ENCODE measurements at places on chromosomes 5 and 9.
A peak's percentile ranks its signal among the peaks of the same experiment; 100 is the strongest.

DNA sequence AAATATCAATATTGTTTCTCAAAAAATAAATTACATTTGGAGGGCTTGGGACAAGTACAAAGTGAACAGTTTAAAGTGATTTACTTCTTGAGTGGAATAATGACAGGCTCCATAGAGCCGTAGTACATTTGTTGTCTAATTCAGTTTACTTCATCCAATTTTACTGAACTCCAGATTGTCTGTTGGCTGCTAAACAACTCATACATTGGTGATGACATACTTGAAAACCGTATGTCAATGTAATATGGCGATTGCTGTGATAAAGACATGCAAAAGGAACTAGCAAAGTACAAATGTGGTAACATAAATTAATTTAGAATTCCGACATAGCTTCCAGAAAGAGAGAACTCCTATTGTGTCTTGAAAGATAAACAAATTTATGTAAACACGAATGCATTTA is 1197.5 kb upstream of the CDH18 start:
- DNase-seq = no peak

- peak; percentile 68 for DNase-seq
Observed at GRCh38 chr9:74960561-74960960, 7.8 kb upstream of the C9orf40 start.

GRCh38 chr5:179926657-179927056 is 19.0 kb upstream of the TBC1D9B start:
- DNase-seq = no peak

DNA sequence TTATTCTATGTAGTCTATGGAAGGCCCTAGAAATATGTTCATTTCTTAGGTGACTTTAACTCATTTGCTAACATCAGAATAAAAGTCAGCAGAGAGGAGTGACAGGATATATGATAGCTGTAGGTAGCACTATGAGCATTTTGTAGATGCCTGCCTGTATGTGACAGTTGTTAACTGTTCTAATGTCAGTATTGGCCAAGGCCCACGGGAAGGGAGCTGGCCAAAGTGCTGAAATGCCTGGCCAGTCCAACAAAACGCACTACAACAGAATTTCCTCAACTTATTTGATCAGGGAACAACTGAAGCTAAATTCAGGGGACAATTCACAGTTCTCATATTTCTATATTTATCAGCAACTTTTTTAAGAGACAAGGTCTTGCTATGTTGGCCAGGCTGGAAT is 20.8 kb downstream of the SV2C start:
- DNase-seq = peak; percentile 23

GRCh38 chr9:135016876-135017275 is 70.6 kb upstream of the OLFM1 start:
- DNase-seq = no peak

All from adipocyte (in vitro differentiated cells).